ENCODE measurements at places on chromosomes 13 and 19. TPM values are rescaled to one million over a fixed set of nuclear protein-coding genes. Genes with fewer than 3 reads are reported as not detected.

ZNF497 gene
- 1.6 TPM for total RNA-seq

PTPRS gene
- 80.4 TPM for total RNA-seq

GRCh38 chr13:40047322-40047771 is 391.9 kb downstream of the COG6 start:
- no peak for DNase-seq

DAND5 gene
- not detected for total RNA-seq

DNA sequence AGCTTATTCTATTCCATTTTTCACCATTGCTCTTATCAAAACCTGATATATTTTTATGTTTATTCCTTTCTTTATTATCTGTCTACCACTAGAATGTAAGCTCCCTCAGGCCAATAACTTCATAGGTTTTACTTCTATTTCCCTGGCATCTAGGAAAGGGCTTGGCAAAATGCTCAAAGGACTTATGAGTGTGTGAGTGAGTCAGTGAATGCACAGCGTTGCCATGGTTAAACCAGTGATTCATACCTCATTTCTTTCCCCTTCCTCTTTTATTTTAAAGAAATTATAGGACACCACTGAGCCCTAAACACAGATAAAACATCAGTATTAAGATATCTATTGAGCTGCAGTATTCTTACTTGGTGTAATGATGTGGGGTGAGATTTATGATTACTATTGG is 162.1 kb downstream of the GPC6 start:
- no peak for DNase-seq

- DNase-seq: no peak
These were observed 162.5 kb downstream of the KCTD12 start for GRCh38 chr13:76723551-76724232.

DNA sequence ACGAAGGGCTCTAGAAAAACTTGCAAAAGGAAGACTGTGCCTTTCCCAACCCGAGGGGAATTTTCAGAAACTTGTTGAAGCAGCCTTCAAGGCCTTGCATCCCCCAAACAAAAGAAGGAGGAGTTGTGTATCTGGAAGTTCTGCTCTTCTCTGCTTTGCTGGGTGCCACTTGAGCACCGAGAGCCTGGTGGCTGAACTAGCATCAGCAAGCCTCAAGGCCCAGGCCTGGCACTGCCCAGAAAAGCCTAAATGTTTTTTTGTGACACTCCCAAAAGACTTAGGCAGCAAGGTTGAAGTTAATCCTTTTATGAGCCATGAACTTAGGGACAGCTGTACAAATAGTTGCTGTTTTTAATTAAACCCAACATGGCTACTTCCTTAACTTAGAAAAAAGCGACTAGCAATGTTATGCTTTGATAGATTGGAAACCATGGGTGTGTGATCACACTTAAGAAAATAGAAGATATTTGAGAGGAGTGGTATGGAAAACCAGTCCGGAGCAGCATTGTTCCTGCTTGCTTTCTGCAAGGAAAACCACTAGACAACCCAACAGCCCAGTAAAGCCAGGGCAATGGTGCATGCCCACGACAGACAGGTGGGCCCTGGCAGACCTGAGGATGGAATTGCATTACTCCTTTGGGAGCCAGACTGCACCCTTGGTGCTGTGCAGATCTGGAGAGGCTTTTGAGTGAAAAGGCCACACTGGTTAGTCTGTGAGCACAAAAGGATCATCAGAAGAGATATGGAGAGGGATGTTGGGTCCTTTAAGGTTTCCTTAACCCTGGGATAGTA is 788 bp upstream of the DLEU7 start:
- DNase-seq: no peak

EHD2 gene
- total RNA-seq: 63.9 TPM

GRCh38 chr19:13149628-13150186 is 468 bp downstream of the STX10 start:
- peak; percentile 54 for DNase-seq

TTC9B gene
- not detected for total RNA-seq

DNA sequence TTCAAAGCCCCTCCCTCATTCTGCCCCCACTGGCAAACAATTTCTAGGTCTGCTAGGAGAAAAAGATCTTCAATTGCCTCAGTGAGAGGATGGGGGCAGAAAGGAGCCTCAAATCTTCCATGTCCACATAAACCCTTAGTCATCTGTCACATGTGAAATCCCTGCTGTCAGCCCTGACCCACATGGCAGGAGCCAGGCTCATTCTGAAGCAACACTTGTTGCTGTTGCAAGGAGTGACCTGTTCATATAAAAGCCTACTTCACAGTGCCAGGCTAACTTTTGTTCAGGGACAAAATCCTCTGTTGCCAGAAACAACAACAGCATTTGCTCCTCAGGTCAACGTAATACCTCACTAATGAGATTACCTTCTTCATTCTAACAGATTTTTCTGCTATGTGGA is 70.5 kb downstream of the IRS2 start:
- no peak for DNase-seq

DNA sequence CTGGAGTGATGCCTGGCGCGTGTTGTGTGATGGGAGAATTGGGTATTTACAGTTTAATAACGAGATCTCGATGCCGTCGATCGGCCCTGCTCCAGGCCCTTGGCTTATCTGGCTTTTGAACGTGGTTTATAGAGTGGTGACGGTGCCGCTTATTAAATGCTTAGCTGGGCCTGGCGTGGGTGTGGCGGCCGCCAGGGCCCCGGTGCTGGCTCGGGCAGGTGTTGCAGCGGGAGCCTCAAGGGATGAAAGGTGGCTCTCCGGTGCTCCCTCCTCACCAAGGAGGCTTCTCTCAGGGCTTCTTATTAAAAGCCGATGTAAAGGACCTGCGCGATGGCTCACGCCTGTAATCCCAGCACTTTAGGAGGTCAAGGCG is 173.8 kb downstream of the KDM4B start:
- no peak for DNase-seq

GSX1 gene
- total RNA-seq: not detected

LRRC8E gene
- total RNA-seq: 3.9 TPM

HSPH1 gene
- total RNA-seq: 64.7 TPM

- DNase-seq: no peak
These were observed 2.2 kb downstream of the ZNF175 start for GRCh38 chr19:51573331-51573730.

DNA sequence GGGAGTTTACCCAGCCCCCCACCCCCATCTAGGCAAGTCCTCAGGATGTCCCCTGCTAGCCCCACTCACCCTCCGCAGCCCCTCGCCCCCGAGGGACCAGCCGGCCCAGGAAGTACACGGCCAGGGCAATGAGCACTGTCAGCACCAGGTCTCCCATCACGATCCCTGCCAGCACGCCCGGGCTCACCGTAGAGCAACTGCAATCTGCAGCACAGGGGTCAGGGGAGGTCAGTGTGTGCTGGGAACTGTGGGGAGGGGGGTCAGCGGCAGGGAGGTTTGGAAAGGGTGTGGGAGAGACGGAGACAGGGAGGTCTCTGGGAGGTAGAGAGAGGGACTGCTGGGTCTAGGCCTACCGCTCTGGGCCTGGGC is 734 bp downstream of the TYROBP start:
- no peak for DNase-seq

SAMD1 gene
- total RNA-seq: 18.1 TPM

Measured in skin of body (tissue), 3 donors.